Choroid plexus epithelial cell (primary cell): ENCODE measurements at places on chromosomes 2 and 18.
A peak's percentile ranks its signal among the peaks of the same experiment; 100 is the strongest.

GRCh38 chr2:237199577-237199976, 113.9 kb downstream of the COPS8 start:
- no peak for DNase-seq

DNA sequence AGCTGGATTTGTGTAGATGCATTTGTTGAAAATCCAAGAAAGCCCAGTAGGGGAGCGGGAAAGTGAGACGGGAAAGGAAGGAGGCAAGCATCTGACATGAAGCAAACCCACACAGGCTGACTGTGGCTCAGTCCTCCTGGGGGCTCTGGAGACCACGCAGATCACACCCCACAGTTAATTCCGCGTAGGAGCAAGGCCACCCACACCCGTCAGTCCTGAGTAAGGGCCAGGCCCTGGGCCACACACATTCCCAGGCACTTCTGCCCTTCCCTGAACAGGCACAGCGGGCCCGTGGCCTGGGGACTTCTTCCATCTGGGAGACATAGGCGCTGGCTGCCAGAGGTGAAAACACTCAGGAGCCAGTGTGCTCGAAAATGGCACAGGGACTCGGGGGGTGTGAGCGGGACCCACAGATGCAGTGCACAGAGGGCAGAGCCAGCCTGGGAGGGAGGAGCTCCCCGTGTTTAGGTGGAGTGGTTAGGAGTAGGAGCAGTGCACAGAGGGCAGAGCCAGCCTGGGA, 19.4 kb upstream of the PRLH start:
- DNase-seq: no peak

GRCh38 chr18:70907673-70908072, 618.8 kb downstream of the SOCS6 start:
- peak; percentile 40 for DNase-seq

DNA sequence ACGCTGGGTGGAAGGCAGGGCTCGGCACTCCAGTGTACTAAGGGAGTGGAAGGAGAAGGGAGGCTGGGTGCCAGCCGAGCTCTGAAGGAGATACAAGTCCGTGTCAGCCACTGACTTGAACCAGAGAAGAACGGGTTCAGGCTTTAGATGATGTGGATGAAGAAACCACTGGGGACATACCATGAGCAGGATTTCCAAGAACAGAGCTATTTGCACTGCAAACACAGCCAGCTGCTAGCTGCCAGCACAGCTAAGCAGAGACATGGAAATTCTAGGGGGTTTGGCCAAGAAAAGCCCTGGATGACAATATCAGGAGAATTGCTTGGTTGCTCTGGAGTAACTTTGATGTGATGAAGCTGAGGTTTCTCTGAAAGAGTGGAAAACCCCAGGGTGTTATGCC, 5.2 kb downstream of the CD207 start:
- DNase-seq: no peak
